Spinal cord (tissue), 10 donors: ENCODE measurements at places on chromosomes 12 and 14. TPM values are rescaled to one million over a fixed set of nuclear protein-coding genes. Genes with fewer than 3 reads are reported as not detected.
A peak's percentile ranks its signal among the peaks of the same experiment; 100 is the strongest.

- peaks cover 2% of the 10 kb centered on the region for H3K27me3 ChIP-seq
- H3K27ac ChIP-seq: peak overlapping the region; percentile 100
- DNase-seq: no peak
- no peak overlapping the region for H3K4me3 ChIP-seq
- no peaks in the 10 kb centered on the region for H3K36me3 ChIP-seq
Measured at GRCh38 chr12:54012631-54013409, 4.0 kb downstream of the HOXC8 start.

DNA sequence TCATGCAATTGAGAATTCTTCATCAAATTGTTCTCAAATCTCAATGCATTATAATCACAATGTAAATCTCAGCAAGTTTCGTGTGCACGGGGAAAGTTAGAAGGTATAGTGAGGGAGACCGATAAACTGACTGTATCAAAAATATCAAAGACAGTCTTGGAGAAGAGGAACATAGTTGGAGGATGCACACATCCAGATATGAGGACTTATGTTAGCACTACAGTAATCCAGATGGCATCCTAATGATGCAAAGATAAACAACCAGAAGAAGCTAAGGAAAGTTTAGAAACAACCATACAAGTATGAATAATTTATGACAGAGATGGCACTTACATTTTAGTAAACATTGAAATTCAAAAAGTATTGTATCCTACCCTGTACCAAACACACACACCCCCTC lies 760.1 kb downstream of the RPS29 start:
- no peaks in the 10 kb centered on the region for H3K4me1 ChIP-seq
- H3K36me3 ChIP-seq: no peaks in the 10 kb centered on the region
- DNase-seq: no peak
- no peak overlapping the region for H3K27ac ChIP-seq

- H3K27me3 ChIP-seq: no peaks in the 10 kb centered on the region
- H3K4me1 ChIP-seq: peaks cover 71% of the 10 kb centered on the region
- no peaks in the 10 kb centered on the region for H3K36me3 ChIP-seq
- DNase-seq: no peak
Measured at GRCh38 chr12:57896434-57897201, 44.7 kb upstream of the ATP23 start.

DNA sequence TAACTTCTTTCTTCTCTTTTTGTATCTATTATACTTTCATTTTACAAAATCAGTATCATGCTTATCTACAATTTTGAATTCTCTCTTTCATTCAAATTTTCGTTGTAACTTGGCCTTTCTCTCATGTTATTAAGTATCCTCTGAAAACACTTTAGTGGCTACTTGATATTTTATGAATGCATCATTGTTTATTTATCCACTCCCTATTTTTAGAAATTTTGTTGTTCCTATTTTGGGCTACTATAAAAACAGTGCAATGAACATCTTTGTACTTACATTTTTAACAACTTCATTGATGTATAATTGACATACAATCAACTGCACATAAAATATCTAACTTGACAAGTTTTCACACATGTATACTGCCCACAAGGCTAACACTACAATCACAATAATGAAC lies 44.0 kb upstream of the AMIGO2 start:
- no peak overlapping the region for H3K27ac ChIP-seq
- no peaks in the 10 kb centered on the region for H3K4me1 ChIP-seq
- no peak overlapping the region for H3K4me3 ChIP-seq
- no peaks in the 10 kb centered on the region for H3K36me3 ChIP-seq

DNA sequence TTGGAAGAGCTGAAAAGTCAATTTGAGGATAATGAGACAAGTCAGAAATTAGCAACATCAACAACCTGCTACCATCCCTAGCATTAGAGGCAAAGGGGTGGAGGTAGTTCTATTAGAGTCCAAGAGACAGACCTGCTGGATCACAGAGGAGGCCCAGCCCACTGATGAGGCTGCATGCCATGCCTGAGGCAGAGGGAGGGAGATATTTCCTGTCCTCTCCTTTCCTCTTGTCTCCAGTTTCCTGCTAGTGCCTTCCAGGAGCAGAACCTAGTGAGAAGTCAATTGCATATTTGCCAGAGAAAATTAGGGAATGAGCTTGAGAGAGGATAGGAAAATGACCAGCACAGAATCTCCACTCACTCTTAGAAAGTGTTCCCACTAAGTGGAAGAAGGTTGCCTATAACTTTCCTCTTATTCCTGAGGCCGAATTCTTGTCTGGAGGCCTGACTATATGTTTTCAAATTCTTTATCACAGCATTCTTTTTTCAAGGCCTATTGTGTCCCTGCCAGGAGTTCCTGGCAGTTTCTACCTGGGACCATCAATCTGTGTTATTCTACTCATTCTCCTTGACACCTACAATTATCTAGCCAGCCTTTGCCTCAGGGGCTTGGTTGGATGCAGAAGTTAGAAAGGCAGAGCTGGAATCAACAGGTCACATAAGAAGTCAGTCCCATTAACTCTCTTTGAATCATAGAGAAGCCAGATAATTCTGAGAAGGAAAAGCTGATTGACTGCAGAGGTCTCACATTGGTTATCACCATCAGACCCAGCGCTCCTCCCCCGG lies 121.9 kb downstream of the EMP1 start:
- no peak for DNase-seq
- no peak overlapping the region for H3K4me3 ChIP-seq
- no peak overlapping the region for H3K27ac ChIP-seq
- H3K27me3 ChIP-seq: no peaks in the 10 kb centered on the region
- H3K36me3 ChIP-seq: no peaks in the 10 kb centered on the region

DNA sequence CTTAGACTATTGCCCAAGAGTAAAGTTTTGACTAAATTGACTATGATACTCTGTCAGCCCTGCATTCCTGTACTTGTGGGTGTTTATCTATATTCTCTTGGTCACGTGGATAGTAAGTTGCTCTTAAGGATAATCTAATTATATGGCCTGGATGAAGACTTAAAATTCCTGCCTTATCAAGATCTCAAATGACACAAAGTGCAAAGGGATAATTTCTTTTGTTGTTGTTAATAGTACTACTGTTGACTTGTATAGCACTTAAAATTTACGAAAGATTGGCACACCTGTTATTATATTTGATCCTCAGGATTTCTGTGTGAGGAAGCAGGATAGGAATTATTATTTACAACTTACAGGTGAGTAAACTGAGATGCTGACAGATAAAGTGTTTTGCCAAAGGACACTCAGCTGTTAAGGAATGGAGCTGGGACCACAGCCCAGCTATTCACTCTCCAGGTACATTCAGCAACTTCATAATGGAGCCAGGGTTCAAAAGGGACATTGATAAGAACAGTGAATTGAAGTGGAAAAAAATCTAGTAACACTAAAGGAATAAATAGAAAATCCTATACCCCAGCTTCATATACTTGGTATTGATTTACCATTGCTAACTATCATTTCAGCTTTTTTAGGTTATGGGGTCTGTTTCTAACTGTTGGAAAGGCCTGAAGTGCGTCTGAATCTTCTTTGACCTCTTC lies 53.4 kb upstream of the EVL start:
- no peaks in the 10 kb centered on the region for H3K4me1 ChIP-seq
- no peaks in the 10 kb centered on the region for H3K36me3 ChIP-seq
- H3K27me3 ChIP-seq: no peaks in the 10 kb centered on the region
- H3K27ac ChIP-seq: no peak overlapping the region

GRCh38 chr14:50045039-50045711 lies 71.2 kb downstream of the VCPKMT start:
- H3K36me3 ChIP-seq: no peaks in the 10 kb centered on the region
- no peak overlapping the region for H3K4me3 ChIP-seq
- DNase-seq: no peak
- no peak overlapping the region for H3K27ac ChIP-seq

DNA sequence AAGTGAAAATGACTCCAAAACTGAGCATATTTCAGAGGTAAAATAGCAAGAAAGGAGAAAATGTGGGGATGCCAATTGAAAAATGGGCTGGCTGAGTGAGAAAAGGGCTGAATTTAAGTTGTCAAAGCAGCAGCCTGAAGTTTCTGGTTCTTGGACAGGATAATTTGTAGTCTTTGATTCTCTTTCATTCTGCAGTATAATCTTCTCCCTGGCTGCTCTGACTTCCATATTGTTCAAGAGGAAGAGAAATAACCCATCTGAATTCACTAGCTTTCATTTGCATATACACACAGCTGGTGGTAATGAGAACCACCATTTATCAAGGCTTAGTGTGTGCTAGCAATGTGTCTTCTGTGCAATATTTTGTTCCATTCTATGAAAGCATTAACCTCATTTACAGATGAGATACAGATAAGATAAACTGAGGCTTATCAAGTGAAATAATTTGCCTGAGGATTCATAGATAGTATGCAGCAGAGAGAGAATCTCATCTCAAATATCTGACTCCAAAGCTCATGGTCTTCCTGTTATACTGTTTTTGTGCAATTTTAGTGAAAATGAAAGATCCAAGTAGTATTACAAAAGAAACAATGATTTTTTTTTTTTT lies 184.2 kb downstream of the TMTC2 start:
- H3K27ac ChIP-seq: peak overlapping the region; percentile 54
- no peak overlapping the region for H3K4me3 ChIP-seq
- H3K36me3 ChIP-seq: no peaks in the 10 kb centered on the region
- no peak for DNase-seq
- H3K27me3 ChIP-seq: no peaks in the 10 kb centered on the region

GRCh38 chr14:35858521-35859209 lies 32.5 kb downstream of the BRMS1L start:
- no peak for DNase-seq
- H3K27me3 ChIP-seq: no peaks in the 10 kb centered on the region
- H3K27ac ChIP-seq: no peak overlapping the region

DNA sequence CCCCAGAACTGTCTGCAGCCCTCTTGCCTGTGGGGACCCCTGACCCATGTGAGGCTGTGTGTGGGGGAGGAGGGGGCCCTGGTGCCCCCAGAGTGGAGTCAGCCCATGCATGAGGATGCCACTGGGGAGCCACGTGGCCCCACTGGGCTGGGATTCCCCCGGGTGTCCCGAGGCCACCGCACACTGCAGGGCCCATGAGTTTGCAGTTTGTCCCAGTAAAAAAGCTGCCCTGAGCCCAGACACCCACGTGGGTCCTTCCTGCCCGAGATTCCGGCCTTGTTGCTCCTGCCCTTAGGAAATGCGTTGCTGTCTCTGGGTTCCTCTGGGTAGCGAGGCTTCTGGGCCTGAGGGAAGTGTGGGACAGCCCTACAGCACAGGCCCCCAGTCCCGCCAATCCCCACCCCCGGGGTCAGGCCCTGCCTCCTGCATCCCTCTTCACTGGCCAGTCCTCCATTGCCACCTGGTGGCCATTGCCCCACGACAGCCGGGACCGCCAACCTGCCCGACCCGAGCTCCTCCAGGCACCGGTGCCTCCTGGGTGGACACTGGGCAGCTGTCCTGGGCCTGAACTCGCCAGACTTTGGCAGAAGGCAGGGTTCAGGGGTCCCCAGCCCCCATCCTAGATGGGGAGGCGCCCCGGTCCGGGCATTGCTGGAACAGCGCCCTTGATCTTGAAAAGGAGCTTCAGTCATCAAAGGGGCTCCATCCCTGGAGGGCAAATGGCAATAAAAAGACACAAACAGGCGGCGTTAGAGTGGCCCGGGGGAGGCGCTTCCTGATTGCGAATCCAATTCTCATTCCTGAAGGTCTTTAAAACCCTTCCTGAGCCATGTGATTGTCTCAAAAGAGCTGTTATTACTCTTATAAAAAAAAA lies 15.6 kb upstream of the C14orf180 start:
- no peak overlapping the region for H3K27ac ChIP-seq
- peaks cover 15% of the 10 kb centered on the region for H3K27me3 ChIP-seq
- H3K4me3 ChIP-seq: no peak overlapping the region
- H3K4me1 ChIP-seq: peaks cover 34% of the 10 kb centered on the region

GRCh38 chr12:118429688-118430383 lies 53.5 kb downstream of the SUDS3 start:
- H3K27ac ChIP-seq: no peak overlapping the region
- H3K27me3 ChIP-seq: no peaks in the 10 kb centered on the region
- H3K4me1 ChIP-seq: no peaks in the 10 kb centered on the region
- DNase-seq: no peak
- H3K36me3 ChIP-seq: no peaks in the 10 kb centered on the region

DNA sequence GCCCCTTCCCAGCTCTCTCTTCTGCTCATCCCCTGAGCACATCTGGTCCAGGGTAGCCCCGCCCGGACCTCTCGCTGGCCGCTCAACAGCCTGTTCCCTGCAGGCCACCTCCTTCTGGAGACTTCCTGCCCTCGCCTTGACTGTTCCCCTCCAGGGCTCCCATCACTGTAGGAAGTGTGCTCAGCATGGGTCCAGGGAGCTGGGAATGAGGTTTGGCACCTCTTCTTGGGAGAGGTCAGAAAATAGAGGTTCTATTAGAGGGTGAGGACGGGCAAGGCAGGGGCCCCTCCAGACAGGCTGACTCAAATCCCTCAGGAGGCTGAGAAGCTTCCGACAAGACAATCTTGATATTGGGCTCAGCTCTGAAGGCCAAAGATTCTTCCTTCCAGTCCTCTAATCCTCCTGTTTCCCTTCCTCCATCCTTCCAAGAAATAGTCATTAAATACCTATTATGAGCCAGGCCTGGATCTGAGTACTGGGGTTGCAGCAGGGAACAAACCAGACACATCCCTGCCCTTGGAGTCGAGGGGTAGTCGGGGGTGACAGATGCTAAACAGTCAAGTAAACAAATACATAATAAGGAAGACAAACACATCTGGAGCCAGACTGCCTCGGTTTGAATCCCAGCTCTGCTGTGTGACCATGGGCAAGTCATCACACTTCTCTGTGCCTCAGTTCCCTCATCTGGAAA lies 30.6 kb downstream of the CMKLR1 start:
- H3K27ac ChIP-seq: peak overlapping the region; percentile 43
- H3K4me1 ChIP-seq: peaks cover 50% of the 10 kb centered on the region
- H3K4me3 ChIP-seq: no peak overlapping the region
- H3K36me3 ChIP-seq: no peaks in the 10 kb centered on the region
- no peaks in the 10 kb centered on the region for H3K27me3 ChIP-seq
- no peak for DNase-seq

- H3K4me1 ChIP-seq: peaks cover 33% of the 10 kb centered on the region
- H3K27me3 ChIP-seq: peaks cover 16% of the 10 kb centered on the region
- no peak overlapping the region for H3K4me3 ChIP-seq
Measured at GRCh38 chr14:93936245-93936644, 9.1 kb downstream of the FAM181A start.

- no peaks in the 10 kb centered on the region for H3K27me3 ChIP-seq
- peaks cover 14% of the 10 kb centered on the region for H3K36me3 ChIP-seq
- H3K4me1 ChIP-seq: peaks cover 17% of the 10 kb centered on the region
- no peak for DNase-seq
- H3K27ac ChIP-seq: no peak overlapping the region
Measured at GRCh38 chr12:103774977-103775560, 66.0 kb downstream of the NT5DC3 start.

DNA sequence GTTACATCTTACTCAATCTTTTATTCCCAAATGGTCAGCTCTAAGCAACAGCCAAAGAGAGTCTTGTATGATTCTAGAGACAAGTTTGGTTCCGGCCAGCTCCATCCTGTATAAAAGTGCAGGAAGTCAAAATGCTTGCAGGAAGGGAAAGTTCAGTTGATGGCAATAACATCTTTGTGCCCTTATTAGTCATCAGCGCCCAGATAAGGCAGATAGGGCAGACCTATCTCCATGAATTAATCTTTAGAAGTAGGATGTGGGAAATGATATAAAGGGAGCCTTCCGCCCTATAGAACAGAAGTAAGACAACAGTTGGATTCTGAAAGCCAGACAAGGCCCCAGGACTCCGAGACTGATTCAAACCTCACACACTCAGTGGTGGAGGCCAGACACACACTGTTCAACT lies 6.4 kb downstream of the GNS start:
- H3K27ac ChIP-seq: no peak overlapping the region
- no peak for DNase-seq
- H3K4me3 ChIP-seq: no peak overlapping the region
- H3K27me3 ChIP-seq: no peaks in the 10 kb centered on the region
- peaks cover 1% of the 10 kb centered on the region for H3K4me1 ChIP-seq

Gene GDF3
- 0.28 TPM for total RNA-seq

Gene TSHR
- 6.5 TPM for total RNA-seq

Gene KRT81
- total RNA-seq: not detected

Gene DNAI7
- 9.8 TPM for total RNA-seq

Gene PLCZ1
- 0.33 TPM for total RNA-seq

Gene PLEKHD1
- 3.0 TPM for total RNA-seq

Gene DPPA3
- total RNA-seq: not detected

Gene TGM1
- 6.2 TPM for total RNA-seq

Gene ZDHHC22
- 5.6 TPM for total RNA-seq
